Psoas muscle (tissue), 8 donors: ENCODE measurements at places on chromosomes 3 and 15. TPM values are rescaled to one million over a fixed set of nuclear protein-coding genes. Genes with fewer than 3 reads are reported as not detected.

DNA sequence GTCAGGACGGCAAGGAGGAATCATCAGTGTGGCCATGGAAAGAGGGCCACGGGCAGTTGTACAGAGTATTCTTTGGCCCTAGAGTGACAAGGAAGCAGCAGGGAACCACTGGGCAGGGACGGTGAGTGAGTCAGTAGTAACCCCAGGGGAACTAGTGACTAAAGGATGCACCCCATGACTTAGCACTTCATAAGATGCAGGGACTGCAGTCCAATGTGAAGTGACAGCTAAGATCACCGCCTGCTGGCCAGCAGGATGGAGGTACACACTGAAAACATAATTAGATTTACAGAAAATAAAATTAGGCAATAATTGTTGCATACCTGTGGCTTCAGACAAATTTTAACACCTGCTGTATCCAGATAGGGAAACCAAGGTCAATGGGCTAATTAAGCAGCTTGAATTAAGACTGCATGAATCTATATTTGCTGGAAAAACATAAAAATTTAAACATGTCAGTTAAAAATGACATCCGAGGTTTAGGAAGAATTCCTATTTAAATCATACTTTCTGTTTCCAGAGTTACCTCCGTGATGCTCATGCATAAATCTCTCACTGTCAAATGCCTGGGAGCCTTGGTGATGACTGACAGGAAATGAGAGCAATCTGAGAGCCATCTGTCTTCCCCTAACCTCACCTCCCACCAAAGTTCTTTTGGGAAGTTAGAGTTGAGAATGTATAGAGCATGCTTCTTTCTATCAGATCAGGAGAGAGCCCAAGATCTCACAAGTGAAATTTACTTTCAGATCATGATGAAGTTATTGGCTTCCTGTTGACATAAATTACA is 56.5 kb downstream of the DCLK3 start:
- no peak for DNase-seq

- no peak for DNase-seq
These were observed 5.7 kb upstream of the PDE8A start for GRCh38 chr15:84975871-84976351.

GRCh38 chr15:43274136-43274535 is 7.4 kb upstream of the TGM5 start:
- peak; percentile 88 for DNase-seq

The CLDN1 gene
- total RNA-seq, result not detected

- no peak for DNase-seq
These were observed 218.1 kb downstream of the ADAMTSL3 start for GRCh38 chr15:83871808-83872559.

DNA sequence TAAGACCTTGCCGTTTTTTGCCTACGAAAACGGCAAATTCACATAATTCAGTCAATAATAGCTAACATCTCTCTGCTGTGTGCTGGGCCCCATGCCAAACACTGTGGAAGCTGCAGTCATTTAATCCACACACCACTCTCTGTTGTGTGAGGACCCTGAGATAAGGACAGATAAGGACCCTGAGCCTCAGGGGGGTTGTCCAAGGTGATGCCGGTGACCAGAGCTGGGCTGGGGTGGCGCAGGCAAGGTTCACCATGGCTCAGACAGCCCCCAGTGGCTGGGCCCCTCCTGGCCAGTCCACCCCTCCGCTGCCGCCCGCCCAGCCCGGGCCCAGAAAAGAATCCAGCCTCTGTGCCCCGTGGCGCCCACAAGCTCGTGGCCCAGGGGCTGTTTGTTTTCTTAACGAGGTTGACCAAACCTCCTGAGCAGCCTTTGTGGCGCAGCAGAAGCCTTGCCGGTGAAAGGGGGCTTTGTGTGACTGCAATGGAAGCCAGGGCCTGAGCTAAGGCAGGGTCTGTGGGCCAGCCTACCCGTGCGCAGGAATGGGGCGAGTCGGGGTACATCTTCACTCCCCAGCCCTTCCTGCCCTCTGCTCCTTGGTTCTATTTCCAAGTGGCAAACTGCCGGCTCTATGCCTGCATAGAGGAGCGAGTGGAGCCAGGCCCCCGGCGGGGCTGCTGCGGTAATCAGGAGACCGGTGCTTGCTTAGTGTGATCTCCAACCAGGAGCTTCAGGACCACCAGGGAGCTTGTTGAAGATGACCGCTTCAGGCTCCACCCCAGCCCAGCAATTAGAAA is 4.4 kb upstream of the SNX22 start:
- DNase-seq, result no peak

GRCh38 chr3:39755100-39755499 is 54.3 kb upstream of the MYRIP start:
- no peak for DNase-seq

- peak; percentile 42 for DNase-seq
These were observed 20.2 kb upstream of the SLC6A20 start for GRCh38 chr3:45816544-45816943.

The SLC35G2 gene
- 0.69 TPM for total RNA-seq
